ENCODE measurements at places on chromosomes 1 and 21.

DNA sequence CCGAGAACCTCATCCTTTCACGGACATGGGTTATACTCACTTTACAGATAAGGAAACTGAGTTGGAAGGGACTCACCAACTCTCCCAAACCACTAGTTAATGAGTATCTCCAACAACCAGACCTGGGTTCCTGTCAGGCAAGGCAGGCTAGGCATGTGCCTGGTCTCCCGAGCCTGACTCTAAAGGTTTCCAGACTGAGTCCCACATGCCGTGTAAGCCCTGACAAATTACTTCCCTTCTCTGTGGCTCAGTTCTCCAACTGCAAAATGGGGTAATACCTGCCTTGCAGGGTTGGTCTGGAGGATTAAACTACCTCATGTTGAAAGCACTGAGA, 34.3 kb downstream of the SSBP3 start:
- no peak for DNase-seq

DNA sequence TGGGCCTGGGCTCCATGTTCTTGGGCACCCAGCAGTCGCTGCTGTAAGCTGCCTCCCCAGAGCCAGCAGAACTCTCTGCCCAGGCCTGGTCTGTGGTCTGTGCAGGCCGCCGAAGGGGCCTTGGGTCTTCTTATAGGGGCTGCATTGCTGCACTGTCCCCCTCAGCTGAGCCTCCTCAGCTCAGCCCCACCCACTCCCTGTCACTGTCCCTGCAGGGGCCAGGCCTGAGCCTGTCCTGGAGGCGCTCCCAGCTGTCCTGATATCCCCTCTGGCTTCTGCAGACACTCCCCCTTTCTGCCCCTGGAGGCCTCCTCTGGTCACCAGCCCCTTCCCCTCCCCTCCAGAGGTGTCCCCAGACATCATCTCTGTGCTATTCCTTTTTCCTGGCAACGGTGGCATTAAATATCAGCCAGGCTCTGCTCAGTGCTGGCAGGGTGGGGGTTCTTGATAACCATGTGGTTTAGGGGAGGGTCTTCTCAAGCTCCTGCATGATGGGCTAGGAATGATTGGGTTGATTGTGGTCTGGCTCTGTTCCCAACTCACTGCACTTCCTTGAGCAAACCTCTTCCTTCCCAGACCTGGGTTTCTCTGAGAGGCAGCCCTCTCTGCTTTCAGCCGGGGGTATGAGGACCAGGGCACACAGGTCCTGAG, 3.7 kb upstream of the FOXO6 start:
- no peak for DNase-seq

GRCh38 chr21:45698493-45699184, 55.1 kb downstream of the PCBP3 start:
- no peak for DNase-seq

GRCh38 chr1:27567971-27568299, 36.0 kb downstream of the AHDC1 start:
- no peak for DNase-seq

- DNase-seq, result no peak
These were observed 35.9 kb downstream of the NCMAP start for GRCh38 chr1:24591781-24592180.

- no peak for DNase-seq
These were observed 99.4 kb downstream of the UCHL5 start for GRCh38 chr1:192959657-192960186.

DNA sequence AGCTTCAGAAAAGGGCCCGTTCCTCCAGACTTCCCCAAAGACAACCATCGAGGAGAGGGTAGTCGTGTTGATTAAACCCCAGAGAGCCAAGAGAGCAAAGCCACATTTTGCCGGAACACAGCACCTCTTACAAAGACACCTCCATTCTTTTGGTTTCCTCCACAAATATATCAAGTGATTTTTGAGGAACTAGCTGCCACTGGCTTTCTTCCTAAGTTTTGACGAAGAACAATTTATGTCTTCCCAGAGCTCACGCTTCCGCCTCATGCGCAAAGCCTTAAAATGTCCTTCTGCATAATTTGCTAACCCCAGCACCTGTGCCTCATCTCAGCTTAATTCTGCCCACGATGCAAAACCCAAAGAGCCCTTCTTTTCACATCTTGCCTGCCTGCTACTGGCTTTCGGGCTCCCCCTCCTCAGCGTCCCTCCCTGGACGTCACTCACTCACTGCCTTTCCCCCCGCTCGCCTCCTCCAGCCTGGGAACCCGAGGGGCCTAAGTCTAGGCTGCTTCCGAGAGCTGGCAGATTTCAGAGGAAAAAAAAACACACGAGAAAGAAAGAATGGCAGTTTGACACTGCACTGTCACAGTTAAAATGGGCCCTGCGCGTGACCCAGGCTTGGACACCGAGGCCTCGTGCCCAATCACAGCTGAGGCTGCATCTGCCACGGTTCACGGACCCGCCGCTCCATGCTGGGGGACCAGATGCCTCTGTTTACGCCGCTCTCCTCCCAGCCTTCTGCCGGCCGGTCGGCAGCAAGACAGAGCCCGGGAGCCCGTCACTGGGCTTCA, 77.6 kb upstream of the IFNAR2 start:
- DNase-seq, result no peak

DNA sequence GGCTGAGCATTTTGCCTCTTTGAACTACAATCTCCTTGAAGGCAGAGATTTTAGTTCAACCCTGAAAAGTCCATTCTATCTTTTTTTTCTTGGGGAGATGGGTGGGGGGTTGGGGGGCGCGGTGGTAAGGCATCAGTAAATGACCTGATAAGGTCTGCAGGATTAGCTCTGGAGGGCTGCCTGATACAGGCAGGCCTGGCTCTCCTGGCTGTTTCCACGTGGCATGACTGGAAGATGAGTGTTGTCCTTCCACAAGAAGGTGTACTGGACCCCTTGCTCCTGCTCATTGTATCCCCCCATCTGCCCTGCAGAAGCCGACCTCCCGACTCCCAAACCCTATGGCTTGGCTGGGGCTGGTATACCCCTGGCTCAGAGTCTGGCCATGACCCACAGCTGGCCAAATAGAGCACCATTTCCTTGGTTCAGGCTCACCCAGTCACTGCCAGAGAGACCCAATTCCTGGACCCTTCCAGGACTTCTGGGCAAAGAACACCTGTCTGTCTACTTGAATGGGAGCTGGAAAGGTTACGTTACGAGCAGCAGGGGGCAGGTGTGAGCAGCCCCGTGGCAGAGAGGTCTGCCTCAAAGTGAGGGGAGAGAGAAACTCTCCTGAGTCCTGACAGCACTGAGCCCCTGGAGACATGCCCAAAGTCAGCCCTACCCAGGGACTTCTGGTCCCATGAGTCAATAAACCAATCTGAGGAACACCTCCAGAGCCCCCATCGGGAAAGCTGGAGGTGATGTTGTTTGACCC, 17.0 kb downstream of the DHRS3 start:
- peak; percentile 43 for DNase-seq

DNA sequence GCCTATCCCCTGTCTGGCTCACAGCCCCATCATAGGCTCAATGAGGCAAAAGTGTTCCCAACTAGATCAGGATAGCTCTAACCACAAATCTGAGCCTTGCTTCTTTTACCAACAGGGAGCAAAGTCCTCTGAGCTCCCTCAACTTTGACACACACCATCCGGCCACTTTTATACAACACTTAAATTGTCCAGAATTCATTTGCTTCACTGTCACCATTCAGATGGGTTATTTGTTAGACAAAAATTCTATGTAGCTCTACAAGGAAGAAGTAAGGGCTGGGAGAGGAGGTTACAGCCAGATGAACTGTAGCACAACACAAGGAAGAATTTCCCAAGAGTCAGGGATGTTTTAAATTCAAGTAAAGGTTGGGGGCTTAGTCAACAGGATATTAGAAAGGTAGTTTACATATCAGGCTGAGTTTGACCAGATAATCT, 50.8 kb downstream of the TGFBR3 start:
- DNase-seq, result no peak

- no peak for DNase-seq
These were observed 117.7 kb upstream of the C1orf174 start for GRCh38 chr1:4017636-4018365.

DNA sequence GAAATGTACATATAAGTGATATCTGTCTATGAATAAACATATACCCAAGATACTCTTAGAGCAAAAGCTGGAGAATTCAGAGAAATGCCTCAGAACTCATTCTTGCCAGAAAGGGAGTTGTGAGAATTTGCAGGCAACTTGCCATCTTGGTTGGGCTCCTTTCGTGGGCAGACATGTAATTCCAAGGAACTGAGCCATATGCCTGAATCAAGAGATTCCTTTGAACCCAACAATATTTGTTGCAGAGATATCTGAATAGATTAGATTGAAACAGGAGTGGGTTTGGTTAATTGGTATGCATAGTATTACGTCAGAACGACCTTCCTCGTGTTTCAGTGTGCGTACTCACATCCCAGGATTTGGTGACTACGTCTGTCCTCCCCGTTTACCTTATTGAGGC, 67.0 kb downstream of the TGFB2 start:
- no peak for DNase-seq

DNA sequence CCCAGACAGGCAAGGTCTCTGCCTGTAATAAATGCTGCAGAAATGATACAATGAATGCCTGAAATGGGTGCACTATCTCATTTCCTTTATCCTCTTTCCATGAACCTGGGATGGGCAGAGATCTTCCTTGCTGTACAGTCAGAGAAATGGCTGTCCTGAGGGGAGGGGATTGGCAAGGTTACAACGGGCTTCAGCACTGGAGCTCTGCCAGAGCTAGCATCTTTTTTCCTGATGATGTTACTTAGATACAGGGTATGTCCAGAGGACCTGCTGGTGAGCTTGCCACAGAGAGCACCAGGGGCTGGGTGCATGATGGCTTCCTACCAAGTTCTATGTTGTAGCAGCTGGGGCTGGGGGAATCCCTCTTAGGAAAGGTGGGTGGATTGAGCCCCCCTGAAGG, 115.1 kb downstream of the PLXNA2 start:
- no peak for DNase-seq

DNA sequence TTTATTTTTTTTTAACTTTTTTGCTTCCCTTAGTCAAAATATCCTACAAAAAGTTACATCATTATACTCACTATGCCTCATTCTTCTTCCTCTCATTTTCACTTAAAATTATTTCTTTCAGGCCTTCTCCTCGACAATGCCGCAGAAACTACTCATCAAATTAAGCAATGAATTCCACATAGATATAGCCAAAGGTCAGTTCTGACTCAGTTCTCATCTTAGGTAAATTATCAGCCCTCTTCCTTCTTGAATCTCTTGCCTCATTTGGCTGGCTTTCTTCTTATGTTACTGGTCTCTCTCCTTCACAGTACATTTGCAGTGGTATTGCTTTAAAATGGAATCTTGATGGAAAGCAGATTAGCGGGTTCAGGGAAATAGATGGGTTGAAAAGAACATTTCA, 260.7 kb upstream of the BRINP3 start:
- no peak for DNase-seq

- no peak for DNase-seq
These were observed 266.2 kb downstream of the RGS7 start for GRCh38 chr1:241090798-241091197.

GRCh38 chr1:175630076-175630475, 113.3 kb downstream of the TNR start:
- DNase-seq, result no peak

- no peak for DNase-seq
These were observed at the start of gene DDAH1 for GRCh38 chr1:85465099-85465785. Gene DDAH1, minus strand, starts transcription at chr1:85465159. Its CDS starts 114 bp downstream, at chr1:85465045.

DNA sequence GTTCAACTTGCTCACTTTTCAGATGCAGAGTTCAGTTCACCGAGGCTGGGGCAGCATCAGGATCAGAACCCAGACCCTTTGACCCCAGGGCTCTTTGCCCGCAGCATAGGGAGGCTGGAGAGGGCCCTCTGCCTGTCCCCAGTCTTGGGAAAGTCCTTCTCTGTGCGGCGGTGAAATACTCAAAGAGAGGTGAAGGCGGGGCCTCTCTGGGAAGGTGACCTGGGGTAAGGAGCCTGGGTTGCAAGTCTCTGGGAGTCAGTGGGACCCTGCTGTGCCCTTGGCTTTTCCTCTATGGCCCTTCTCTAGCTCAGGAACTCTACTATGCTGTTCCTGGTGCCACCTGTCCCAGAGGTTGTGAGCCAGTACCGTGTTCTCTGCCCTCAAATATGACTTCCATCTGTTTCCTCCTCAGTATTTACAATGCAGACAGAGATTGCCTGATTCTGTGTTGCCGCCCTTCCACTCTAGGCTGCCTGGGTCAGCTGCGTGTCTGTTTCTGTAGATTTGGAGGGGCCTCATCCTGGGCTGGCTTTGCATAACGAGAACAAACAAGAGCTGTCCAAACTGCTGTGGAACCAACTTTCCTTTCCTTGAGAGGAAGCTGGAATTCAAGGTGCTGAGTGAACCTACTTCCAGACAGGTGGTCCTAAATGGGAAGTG, 18.7 kb upstream of the ZBTB21 start:
- no peak for DNase-seq

- no peak for DNase-seq
These were observed 17.0 kb upstream of the KCNA10 start for GRCh38 chr1:110535985-110536384.

DNA sequence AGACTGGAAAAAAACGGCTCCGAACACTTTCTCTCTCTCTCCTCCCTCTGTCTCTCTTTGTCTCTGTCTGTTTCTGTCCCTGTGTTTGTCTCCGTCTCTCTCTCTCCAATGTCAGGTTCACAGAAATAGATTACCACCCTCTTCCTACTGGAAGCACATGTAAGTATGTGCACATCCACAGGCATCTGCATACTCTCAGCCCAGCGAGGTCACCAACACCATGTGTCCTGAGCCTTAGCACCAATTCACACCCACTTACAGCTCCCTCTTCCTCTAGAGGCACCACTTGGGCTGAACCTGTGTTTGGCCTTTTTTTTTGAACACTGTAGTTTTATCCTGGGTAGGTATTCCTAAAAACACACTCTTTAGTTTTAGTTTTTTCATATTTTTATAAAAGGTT, 130.5 kb downstream of the ETS2 start:
- DNase-seq, result no peak

DNA sequence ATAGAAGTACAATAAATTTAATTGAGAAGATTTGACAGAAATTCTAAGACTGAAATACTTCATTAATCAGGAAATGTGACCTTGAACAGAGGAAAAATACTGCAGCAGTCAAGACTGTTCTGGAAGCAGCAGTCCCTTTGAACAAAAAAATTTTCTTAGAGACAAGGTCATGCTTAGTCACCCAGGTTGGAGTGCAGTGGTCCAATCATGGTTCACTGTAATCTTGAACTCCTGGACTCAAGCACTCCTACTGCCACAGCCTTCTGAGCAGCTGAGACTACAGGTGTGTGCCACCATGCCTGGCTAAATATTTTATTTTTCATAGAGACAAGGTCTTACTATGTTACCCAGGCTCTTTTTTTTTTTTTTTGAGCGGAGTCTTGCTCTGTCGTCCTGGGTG, 1.9 kb upstream of the CCDC30 start:
- DNase-seq, result no peak
